Stimulated activated CD4-positive, alpha-beta T cell treated with anti-CD3 and anti-CD28 coated beads, Interleukin-15, amount 100 ng/mL, for 1 hour (primary cell): ENCODE measurements at places on chromosomes 16 and 17.

DNA sequence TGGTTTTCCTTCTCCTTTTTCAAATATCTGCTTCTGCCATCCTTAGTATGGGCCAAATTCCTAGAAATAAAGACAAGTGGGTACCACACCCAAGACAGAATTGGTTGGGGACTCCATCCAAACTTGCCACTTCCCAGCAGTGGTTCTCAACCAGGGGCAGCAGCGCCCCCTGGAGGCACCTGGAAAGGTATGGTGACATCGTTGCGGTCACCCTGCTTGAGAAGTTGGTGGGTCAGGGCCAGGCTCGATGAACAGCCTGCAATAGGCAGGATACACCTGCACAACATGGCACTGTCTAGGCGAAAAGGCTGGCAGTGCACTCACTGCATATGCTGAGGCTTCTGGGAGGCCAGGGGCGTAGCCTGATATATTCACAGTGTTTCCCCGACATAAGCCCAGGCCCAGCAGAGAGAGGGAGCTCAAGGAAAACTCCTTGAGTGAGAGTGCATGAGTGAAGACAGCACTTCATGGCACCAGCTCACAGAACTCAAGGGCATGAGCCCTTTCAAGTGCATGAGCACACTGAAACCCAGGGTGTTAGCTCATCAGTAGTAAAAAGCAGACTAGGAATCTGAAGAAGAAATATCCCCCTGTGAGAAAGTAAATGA lies 57.7 kb downstream of the CMC2 start:
- peak; percentile 8 for DNase-seq

DNA sequence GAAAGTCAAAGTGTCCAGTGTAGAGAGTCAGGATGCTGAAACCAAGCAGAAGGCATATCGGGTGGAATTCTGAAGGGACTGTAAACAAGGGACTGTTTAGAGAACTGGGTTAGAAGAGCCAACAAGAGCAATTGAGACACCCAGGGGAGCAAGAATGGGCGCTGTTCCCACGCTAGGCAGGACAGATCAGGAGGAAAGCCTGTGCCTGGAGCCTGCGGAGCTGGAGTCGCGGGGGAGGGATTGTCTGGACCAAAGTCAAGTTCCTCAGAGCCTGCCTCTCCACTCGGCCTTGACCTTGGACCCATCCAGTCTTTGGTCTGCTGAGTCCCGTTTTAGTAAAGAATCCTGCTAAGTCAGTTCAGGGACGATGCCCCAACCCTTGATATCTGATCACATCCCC lies 14.7 kb upstream of the KLHL36 start:
- DNase-seq: no peak

GRCh38 chr17:18964018-18964351 lies 12.0 kb downstream of the SLC5A10 start:
- no peak for DNase-seq

GRCh38 chr16:86809458-86809955 lies 231.2 kb downstream of the FOXL1 start:
- DNase-seq: no peak
